ENCODE measurements at places on chromosomes 1 and 21.

DNA sequence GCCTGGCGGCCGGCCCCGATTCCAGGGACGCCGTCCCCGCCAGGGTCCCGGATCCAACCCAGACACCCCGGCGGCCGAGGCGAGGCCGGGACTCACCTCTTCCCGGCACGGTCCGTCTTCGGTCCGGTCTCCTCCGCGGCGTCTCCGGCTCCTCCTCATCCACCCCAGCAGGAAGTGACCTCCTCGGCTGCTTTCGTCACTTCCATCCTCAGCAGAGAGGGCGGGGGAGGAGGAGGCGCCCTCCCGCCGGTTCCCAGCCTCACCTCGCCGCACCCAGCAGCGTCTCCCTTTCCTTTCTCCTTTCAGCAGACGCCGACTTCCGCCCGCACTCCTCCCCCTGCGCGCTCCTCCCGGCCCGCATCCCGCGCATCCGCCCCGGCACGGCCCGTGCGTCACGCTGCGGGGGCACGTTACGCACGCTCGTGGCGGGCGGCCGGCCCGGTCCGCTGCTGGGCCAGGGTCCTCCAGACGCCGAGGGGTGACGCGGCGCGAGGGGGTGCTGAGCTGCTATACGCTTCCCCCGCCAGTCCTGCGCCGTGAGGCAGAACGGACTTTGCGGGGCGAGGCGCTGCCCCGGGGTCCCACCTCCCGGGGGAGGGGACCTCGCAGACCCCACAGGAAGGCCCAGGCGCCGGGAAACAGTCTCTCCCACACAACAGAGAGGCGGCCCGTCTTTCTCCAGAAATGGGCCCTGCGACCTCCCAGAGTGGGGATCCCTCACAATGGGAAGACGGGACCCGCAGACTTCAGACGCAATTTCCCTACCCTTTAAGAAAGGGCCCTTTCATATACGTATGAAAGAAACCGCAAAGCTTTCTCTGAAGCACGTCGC, at the start of gene ETV3:
Gene ETV3 (minus strand): TSS at position 176 of the 832 bp plus-strand sequence. CDS start 2,043 bp downstream, outside the sequence.
- peak; percentile 74 for DNase-seq

DNA sequence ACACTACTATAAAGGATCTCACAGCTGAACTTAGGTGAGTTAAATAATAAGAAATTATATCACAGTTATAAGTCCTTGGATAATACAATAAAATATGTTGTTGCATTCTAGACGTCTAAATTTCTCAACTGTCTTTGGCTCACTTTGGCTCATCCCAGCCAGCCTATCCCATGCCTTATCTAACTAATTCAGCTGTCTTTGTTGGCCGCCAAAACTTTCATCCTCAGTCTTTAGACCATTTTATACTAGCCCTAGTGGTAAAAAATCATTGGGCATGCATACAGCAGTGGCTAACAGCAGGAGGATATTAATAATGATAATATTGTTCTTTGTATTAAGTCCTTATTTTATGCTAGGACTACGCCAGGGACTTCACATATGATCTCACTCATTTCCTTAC, 59.3 kb downstream of the CCDC18 start:
- no peak for DNase-seq

- no peak for DNase-seq
Observed at GRCh38 chr1:66317248-66317515, 216.8 kb upstream of the SGIP1 start.

DNA sequence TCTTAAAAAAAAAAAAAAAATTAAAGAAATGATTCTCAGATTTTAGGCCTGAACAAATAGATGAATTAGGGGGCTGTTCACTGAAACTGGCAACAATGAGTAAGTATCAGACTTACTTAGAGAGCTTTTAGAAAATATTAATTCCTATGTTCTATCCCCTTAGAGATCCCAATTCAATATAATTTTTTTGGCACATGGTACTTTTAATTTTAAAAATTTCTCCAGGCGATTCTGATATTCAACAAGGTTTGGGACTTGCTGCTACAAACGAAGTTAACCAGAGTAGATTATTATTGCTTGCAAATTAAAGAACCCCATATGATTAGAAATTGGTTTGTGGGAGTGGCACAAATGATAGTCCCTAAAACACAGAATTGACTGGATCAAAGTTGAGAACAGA, 11.4 kb downstream of the SCMH1 start:
- DNase-seq, result no peak

DNA sequence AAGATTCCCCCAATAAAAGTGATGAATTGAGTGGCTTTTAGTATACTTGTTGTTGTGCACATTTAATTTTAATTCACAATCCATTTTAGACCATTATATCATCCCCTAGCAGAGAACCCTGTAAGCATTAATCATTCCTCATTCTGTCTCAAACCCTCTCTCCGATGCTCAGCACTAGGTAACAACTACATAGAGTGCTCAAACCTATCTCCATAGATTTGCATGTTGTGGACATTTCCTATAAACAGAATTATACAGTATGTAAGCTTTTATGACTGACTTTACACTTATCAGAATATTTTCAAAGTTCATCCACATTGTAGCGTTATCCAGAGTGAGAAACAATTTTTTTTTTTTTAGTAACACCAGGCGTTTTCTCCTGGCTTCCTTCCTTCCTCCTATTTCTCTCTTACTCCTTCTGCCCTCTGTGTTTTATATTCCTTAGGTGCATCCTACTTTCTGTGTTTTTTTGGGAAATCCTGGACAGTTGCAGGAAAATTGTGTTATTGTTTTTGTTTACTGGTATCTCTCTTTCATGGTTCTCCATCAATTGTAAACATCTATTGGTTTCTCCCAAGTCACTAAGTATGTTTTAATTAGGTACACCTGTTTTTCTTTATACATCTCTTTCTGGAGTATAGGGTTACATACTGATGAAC, 1528.0 kb upstream of the TPTE start:
- no peak for DNase-seq

DNA sequence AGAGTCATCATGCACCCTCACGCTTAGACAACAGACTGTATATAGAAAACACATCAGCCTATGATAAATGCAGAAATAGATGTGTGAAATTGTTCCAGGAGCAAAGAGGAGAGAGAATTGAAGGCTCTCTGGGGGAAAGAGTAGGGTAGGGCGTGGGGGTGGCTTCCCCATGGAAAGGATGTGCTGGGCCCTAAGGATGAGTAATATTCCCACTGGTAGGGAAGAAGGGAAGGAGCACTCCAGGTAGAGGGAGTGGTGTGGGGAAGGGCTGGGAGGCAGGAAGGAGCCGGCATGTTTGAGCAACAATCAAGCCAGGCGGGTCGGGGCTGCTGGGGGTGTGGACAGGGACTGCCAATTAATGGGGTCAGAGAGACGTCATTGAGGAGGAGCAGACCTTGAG, 10.1 kb upstream of the DISP3 start:
- DNase-seq, result no peak

- DNase-seq, result no peak
Observed at GRCh38 chr21:32977216-32977615, 48.5 kb upstream of the OLIG2 start.

- no peak for DNase-seq
Observed at GRCh38 chr1:47230692-47231300, 1.2 kb downstream of the TAL1 start.

- no peak for DNase-seq
Observed at GRCh38 chr1:94565901-94566300, 24.3 kb upstream of the F3 start.

DNA sequence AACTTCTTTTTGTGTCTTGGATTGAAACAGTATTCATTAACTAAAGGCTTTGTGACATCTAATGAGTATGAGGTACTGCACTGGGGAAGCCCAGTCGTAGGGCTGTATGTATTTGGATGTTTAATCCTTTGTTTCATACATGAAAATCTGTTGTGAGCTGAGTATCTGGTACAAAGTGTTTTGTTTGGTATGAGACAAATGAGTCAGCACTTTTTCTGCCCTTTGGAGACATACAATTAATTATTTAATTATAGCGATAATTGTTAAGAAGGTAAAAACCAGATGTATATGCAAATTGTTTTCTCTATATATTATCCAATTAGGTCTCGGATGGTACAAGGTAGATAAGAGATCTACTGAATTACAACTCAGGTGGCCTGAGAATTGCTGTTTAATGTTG, 36.3 kb downstream of the MARK1 start:
- no peak for DNase-seq

Measured in stimulated activated CD4-positive, alpha-beta T cell treated with anti-CD3 and anti-CD28 coated beads, Interleukin-1b, Interleukin-23, amount 100 ng/mL, for 4 hours (primary cell).